SK-N-DZ (cell line): ENCODE measurements at places on chromosomes 13 and 19.

DNA sequence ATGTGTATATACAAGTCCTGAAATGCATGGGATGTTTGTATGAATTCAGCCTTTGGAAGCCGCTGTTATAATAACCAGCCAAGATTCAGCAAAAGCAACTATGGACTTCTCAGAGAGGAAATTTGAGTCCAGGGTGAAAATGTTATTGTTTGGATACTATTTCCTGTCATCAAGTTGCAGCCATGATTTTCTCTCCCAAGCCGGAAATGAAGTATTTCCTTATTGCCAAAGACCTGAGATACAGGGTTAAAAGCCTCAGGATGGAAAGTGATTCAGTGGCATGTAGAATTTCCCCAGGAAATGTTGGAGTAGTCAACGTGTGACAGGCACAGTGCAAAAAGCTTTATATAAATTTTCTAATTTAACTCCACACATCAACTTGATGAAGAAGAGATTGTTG, 133.9 kb downstream of the IRS2 start:
- DNase-seq: no peak

DNA sequence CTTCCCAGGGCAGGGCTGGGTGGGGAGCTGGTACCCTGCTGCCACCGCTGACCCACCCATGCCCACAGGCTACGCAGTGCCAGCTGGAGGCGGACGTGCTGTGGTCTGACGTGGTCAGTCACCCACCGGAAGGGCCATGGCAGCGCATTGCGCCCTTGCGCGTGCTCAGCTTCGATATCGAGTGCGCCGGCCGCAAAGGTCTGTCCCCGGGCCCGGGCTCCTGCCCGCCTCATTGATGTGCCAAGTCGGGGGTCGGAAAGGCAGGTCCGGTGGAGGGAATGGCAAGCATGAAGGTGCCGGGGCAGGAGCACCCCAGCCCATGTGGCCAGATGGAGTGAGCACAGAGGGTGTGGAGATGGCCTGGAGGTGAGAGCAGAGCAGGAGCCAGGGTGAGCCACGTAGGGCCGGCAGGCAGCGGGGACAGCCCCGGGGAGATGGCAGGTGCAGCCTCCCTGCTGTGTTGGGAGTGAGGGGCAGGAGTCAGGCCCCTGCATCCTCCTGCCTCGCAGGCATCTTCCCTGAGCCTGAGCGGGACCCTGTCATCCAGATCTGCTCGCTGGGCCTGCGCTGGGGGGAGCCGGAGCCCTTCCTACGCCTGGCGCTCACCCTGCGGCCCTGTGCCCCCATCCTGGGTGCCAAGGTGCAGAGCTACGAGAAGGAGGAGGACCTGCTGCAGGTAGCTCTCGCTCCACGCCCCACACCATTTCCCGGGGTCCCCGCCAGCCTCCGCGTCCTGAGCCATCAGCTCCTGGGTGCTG, 16.0 kb upstream of the SPIB start:
- no peak for DNase-seq

DNA sequence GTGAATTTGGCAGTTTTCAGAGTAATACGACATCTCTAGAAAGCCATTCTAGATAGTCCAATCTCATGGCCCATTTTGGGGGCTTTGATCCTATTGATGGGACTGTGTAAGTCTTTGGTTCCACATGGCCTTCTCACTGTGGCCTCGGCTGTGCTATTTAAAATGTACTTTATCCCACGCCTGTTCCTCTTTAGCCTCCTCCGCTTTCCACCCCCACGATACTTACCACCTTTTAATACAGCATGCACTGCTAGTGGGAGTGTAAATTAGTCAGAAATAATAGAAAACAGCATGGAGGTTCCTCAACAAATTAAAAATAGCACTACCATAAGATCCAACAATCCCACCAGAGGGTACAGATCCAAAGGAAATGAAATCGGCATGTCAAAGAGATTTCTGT, 28.3 kb upstream of the CEBPG start:
- no peak for DNase-seq

GRCh38 chr19:18510216-18510615, 11.7 kb downstream of the ELL start:
- no peak for DNase-seq

- peak; percentile 67 for DNase-seq
These were observed 121.6 kb upstream of the FRY start for GRCh38 chr13:31909864-31910551.

DNA sequence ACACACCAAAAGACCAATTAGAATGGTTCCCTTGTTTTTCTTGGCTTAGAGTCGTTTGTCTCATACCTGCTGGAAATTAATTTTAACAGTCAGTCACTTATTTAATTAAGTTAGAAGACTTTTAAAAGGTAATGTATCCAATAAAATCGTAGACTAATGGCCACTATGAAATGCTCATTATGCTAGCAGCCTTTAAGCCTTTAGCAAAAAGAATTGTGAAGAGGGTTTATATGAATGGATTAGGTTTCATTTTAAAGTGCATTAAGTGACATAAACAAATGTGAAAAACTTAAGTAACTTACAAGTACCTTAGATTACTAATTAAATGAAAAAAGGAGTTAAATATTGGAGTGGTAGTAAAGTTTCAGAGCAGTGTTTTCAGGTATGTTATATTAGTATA, 139.6 kb downstream of the RXFP2 start:
- no peak for DNase-seq

GRCh38 chr13:112843392-112844111, 125.5 kb upstream of the MCF2L start:
- no peak for DNase-seq

GRCh38 chr13:23685416-23685815, 115.2 kb downstream of the TNFRSF19 start:
- no peak for DNase-seq

DNA sequence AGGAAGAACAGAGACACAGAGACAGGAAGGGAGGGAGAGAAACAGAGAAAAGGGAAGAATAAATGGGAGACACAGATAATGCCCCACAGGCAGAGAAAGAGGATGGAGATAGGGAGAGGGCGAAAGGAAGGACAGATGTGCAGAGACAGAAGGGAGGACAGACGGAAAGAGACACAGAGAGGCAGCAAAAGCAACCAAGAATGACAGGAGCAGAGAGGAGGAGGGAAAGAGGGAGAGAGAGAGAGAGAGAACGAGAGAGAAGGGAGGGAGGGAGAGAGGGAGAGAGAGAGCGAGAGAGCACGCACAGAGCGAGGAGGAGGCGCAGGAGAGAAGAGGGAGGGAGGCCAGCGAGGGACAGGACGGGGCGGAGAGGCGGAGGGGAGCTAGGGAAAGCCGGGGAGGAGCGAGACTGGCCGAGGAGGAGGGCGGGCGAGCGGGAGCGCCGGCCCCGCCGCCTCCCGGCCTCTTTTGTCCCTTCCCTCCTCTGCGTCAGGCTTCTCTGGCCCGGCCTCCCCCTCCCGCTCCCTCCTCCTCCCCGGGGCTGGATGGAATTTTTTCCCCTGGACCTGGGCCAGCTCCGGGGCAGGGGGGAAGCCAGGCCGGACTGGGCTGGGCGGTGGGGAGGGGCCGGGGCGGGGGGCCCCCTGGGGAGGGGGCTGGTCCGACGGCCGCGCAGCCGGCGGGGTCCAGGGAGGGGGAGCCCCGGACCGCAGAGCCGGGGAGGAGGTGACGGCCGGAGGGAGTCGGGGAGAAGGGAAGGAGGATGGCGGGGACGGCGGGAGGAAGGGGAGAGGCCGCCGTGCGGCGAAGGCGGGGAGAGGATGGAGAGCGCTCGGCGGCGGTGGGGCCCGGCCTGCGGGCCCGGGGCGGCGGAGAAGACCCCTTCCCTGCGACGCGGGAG, 4.2 kb upstream of the SPACA6 start:
- peak; percentile 76 for DNase-seq

GRCh38 chr19:45805719-45806118, 9.4 kb downstream of the RSPH6A start:
- no peak for DNase-seq

DNA sequence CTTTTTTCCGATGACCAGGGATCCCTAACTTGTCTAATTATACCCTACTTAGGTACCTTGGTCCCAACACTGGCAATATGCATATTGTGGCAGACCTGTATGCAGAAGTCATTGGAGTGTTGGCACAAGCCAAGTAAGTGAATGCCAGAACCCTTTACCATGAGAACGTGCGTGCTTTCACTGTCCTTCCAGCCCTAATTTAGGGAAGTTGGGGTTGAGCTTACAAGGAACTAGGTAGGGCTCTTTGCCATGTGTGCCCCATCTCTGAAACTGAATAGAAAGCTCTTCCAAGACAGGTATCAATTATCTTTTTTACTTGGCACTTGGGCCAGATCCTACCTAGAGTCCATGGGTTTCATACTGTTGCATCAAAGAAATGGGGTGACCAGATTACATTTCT, 93.2 kb downstream of the FRY start:
- no peak for DNase-seq

- DNase-seq: no peak
These were observed 8.7 kb downstream of the NR2F6 start for GRCh38 chr19:17236811-17237543.

DNA sequence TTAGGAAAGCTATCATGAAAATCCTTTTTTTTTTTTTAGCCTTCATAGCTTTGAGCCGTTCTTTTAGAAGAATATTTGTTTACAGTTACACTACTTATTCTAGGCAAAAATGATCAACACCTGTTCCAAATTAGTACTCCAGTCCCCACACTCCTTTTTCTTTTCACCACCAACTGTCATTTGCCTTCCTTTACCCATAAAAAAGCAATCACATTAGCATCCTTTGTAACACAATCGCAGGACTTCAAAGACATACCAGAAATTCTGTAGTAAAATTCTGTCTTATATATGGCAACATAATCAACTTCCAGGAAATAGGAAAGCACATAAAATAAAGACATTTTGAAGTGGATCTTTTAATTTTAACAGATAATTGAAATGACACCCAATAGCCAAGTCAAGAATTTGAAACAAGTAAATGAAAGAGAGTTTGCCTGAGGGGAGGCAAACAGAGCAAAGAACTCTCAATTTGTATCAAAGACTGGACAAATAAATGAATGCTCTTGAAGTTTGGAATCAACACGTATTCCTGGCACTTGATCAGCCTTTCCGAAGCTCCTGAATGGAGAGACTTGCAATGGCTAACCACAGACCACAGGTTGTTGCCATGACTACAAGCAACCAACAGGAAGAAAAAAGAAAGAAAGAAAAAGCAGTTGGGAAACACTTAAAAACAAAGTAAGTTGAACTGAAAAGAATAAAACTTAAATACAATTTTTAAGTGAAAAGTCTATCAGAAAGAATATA, 206.8 kb downstream of the PCDH9 start:
- no peak for DNase-seq

- DNase-seq: no peak
These were observed 3.7 kb downstream of the SNRPA start for GRCh38 chr19:40754611-40755247.

DNA sequence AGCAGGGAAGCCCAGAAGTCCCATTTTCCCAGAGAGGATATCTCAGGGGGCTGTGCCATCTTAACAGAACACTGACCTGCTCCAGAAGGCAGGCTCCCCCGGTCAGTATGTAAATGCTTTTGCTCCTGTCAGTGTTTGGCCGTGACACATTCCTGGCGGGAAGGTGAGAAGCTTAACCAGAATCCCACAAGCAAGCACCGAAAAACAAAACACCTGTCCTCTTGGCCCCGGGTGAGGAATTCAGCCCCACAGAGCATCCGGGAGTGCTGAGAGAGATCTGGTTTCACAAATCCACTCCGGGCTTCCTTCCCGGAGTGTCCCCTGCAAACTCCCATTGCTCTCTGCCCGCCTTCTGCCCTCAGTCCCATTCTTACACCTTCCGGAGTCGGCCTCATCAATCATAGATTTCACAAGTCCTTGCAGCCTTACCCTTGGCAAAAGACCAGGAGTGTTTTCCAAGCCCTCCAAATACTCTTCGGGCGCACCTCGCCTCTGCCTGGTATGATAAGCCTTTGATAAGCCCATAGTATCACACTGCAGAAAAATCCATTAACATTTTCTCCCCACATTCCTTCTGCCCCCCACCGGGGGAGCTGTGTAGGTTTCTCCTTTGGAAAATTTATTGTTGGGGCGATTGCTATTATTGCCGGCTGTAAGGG, 12.2 kb downstream of the TPM4 start:
- DNase-seq: no peak

GRCh38 chr19:45812297-45812696, 2.8 kb downstream of the RSPH6A start:
- DNase-seq: no peak

- no peak for DNase-seq
These were observed 78.2 kb downstream of the MYO16 start for GRCh38 chr13:108707584-108707983.

GRCh38 chr19:38303517-38304351, at the start of gene C19orf33:
Gene C19orf33 (plus strand): TSS chr19:38304251. CDS start chr19:38304262, 11 bp downstream.
- DNase-seq: no peak

GRCh38 chr19:48445256-48445605, 552 bp upstream of the GRWD1 start:
- DNase-seq: peak; percentile 80

- no peak for DNase-seq
These were observed 593 bp downstream of the ATG4D start for GRCh38 chr19:10544242-10544752.

DNA sequence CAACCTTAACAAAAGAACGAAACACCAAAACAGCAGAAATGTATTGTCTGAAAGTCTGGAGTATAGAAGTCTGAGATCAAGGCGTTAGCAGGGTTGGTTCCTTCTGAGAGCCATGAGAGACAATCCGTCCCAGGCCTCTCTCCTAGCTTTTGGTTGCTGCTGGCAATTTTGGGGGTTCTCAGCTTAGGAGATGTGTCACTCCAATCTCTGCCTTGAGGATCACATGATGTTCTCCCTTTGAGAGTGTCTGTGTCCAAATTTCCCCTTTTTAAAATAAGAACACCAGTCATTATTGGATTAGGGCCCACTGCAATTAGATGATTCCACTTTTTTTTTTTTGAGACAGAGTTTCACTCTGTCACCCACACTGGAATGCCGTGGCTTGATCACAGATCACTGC, 10.1 kb downstream of the KCNN1 start:
- no peak for DNase-seq

DNA sequence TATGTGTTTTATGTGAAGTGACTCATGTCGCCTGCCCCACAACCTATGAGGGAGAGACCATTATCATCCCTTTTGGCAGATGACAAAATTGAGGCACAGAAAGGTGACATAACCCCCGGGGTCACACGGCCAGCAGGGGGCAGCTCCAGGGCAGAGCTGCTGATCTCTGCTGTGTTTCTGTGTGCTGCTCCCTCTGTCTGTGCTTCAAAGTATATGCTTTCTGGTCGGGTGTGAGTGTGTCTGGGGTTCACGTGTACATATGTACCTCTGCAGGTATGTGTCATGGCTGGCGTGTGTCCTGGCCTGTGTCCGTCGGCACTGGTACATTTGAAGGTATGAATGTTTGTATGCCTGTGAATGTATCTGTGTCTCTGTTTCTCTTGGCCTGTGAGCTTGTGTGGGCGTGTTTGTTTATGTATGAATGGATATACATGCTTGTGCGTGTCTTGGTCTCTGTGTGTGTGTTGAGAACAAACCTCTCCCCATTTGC, 7.1 kb downstream of the LIPE start:
- peak; percentile 49 for DNase-seq

GRCh38 chr13:111230385-111230930, 90.0 kb upstream of the TEX29 start:
- DNase-seq: no peak
